ENCODE measurements at places on chromosomes 5 and 9.

DNA sequence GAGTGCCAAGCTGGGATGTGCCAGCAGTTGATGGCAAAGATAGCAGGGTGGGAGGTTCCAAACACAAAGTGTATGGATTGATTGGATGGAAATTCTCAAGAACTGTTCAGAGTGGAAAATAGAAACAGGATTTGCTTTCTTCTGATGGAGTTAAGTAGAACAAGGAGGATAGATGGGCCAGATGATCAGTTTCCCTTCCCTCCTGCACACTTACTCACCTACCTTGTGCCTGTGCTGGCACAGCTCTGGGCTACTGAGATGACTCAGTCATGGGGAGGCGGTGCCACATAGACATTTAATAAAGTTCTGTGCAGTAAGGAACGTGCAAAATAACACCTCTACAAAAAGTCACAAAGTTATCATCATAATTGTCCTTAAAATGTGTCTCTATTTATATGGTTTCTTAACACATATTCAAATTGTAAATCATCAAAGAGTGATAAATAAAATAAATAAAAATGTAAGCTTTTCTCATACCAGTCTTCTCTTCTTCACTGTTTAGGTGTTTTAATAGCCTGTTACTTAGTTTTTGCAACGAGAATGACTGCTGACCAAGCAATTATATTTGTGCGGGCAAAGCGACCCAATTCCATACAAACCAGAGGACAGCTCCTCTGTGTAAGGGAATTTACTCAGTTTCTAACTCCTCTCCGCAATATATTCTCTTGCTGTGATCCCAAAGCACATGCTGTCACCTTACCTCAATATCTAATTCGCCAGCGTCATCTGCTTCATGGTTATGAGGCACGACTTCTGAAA, 12.7 kb downstream of the PTPDC1 start:
- DNase-seq, result no peak

- no peak for DNase-seq
Observed at GRCh38 chr5:176737746-176738636, 72.4 kb upstream of the UNC5A start.

- DNase-seq, result no peak
Observed at GRCh38 chr9:133227242-133227860, 18.3 kb upstream of the OBP2B start.

DNA sequence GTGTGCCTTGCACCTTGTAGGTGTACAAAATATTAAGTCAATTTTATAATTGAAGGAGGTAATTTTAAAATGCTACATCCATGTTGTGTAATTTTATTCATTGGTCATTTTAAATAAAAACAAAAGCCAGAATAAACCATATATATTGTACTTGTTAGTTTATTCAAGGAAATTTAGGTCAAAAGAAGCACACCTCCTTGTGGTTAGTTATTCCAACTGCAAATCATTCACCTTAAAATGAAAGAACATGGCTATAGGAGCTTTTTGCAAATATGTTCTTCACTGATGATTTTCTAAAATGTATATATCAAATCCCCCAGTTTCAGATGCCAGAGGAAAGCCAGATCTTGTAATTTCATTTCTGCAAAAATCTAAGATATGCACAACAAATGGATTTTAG, 5.4 kb upstream of the MOCS2 start:
- DNase-seq, result no peak

DNA sequence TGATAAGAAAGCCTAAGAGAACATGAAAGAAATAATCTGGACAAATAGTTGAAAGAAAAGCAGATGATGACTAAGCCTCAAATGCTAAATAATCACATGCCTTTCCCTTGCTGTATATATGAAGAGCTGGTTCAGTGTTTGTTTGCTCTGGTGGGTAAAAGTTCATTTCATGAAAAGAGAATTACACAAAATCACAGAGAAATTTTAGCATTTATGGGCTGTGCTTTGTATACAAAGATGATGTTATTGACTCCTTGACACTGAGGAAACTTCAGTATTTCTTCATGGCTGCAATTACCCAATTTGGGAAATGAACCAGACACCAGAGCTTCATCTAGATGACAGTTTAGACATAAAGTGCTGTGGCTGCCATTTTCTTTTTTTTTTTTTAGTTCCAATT, 527.2 kb downstream of the NR2F1-AS1 start:
- no peak for DNase-seq

- no peak for DNase-seq
Observed at GRCh38 chr5:174119468-174119881, 74.0 kb downstream of the NSG2 start.

GRCh38 chr5:135041145-135041587, 7.1 kb upstream of the PITX1 start:
- no peak for DNase-seq

DNA sequence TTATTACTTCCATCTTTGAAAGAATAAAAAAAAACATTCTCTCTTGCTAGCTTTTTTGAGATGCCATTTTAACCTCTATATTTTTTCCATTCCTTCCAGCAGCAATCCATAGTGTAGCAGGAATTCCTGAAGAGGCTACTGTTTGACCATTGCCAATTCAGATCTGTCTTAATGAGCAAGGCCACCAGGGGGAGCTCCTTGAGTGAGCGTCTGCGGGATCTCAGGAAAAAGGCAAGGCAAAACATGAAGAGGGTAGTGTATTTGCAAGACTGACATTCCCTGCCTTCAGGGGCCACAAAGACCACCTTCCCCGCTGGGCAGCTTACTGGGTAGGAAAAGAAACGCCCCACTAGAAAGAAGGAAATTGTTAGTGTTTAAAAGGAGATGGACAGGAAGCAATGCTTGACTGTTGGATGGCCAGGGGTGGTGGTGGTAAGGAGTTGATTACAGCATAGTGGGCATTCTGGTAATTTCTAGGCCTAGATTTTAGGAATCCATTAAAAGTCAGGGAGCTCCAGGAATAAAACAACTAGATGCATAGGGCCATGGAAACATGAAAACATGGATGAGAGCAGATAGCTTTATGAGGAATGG, 206.6 kb upstream of the HAPLN1 start:
- DNase-seq, result no peak

DNA sequence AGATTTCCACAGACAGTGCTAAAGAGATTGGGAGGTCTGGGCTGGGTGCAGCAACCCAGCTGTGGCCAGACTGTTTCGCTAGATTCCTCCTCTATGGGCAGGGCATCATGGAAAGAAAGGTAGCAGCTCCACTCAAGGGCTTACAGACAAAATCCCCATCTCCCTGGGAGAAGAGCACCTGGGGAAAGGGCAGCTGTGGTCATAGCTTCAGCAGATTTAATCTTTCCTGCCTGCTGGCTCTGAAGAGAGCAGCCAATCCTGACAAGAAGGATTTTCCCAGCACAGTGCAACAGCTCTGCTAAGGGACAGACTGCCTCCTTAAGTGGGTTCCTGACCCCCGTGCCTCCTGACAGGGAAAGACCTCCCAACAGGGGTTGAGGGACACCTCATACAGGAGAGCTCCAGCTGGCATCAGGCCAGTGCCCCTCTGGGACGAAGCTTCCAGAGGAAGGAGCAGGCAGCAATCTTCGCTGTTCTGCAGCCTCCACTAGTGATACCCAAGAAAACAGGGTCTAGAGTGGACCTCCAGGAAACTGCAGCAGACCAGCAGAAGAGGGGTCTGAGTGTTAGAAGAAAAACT, 1379.3 kb upstream of the ACO1 start:
- no peak for DNase-seq

DNA sequence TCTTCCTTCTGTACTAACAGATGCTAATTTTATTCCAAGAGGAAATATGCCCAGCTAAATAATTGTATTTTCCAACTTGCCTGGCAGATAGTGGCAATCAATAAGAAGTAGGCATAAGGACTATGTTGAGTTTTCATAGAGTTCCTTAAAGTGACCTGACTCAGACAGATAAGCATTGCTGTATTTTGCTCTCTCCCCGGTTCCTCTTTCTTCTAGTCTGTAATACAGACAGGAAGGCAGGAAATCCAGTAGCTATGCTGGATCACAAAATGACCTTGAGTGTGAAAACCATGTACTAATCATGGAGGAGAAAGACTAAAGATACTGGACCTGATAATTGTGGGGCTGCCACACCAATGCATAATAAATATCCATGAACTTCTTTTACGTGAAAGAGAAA, 701.7 kb downstream of the CETN3 start:
- no peak for DNase-seq

DNA sequence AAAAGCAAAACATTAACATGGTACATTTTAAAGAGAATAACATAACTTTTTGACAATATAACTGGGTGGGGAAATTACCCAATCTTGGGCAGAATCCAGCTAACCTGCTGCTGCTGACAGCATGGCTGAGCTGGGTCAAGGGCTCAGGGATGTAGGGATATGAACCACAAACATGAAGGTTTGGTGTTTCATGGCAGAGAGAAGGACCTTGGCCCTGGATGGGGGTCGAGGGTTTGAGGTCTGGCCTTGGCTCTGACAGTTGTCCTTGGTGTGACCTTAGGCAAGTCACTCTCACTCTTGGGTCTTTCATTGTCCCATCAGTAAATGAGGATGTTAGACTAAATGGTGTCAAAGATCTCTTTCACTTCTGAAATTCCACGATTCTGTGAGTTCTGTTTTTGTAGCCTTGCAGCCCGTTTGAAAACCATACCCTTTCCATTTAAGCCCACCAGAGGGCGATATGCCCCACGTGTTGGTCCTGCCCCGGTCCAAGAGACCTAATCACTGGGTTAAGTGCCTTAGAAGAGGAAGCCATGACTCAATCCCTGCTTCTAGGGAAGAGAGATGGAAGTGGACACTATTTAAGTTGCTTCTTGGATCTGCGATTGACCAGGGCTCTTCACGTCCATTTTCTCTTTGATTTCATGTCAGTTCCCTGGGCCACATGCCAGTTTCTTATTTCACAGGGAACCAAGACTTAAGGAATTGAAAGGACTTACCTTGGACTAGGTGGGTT, 56.8 kb upstream of the TEX48 start:
- DNase-seq, result peak; percentile 70

DNA sequence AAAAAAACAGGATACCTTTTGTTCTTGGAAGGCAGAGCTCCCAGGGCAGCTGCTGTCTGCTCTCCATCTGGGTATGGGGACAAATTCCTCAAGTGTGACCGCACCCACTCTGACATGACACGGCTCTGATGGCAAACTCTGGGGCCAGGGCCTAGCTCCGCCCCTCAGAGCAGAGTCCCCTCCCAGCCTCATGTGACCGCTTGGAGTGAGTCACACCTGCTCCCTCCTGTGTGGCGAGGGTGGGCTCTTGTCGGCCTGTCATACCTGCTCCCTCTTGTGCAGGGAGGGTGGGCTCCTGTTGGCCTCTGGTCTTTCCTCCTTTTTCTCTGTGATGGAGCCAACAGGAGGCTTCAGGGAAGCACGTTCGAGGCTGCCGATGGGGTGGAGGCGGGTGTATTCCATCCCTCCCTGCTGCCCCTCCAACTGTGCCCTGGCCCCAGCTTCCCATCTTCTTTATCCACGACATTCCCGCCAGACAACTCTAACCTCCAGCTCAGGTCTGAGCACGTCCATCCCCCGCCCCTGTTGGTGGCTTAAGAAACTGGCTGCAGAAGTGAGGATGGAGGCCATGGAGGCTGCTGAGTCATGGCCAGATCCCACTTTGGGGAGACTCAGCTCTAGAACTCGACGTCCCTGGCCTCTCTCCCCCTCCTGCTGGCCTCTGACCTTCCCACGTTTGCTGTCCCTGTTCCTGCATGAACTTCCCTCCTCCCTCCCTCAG, 65.3 kb downstream of the OLFM1 start:
- no peak for DNase-seq

- DNase-seq, result no peak
Observed at GRCh38 chr5:103295871-103296270, 37.3 kb downstream of the MACIR start.

GRCh38 chr9:37758747-37759146, 5.1 kb downstream of the TRMT10B start:
- DNase-seq, result no peak

GRCh38 chr5:120502531-120502930, 38.4 kb downstream of the PRR16 start:
- no peak for DNase-seq

GRCh38 chr9:89149726-89150125, 28.9 kb downstream of the SHC3 start:
- no peak for DNase-seq

- no peak for DNase-seq
Observed at GRCh38 chr9:19192202-19193028, 38.1 kb upstream of the DENND4C start.

DNA sequence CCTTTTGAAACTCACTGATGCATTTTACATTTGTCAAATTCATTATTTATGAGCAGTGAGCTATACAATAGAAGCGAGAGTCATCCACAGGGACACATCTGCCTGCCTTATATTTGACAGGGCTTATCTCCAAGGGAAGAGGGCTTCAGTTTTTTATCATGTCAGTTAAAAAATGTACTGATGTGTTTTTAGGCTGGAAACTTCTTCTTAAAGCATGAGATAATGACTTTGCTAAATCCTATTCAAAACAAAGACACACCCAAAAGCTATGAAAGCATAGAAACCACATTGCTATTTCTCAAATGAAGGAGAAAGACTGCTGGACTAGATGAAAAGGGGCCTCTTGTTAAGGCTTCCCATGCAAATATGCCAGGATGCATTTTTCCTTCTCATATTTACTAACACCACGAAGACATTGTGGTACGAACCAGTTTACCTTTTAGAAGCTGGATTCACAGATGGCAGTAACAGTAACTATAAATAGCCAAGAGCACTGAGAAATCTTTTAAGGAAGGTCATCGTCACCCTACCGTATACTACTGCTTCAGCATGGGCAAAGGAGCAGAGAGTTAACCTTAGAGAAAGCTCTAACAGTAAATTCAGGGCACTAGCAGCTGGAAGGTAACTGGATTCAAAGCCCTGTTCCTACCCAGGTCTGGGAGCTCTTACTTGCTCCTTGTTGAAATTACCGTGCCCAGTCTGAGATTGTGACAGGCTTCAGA, 86.3 kb upstream of the IFNK start:
- DNase-seq, result no peak

DNA sequence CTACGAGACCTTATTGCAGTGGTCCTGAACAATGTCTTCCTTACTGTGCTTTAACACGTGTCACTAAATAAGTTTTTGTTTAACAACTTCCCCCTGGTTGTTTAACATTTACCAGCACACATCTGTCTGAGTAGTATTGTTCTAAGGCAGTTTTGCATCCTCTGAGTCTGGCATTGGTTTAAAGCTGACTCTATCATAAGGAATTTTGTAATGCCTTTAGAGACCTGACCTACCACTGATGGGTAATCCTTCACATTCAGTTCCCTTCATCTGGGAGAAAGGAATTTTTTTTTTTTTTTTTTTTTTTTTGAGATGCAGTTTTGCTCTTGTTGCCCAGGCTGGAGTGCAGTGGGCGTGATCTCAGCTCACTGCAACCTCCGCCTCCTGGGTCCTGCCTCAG, 20.0 kb upstream of the PCAT7 start:
- DNase-seq, result no peak

GRCh38 chr9:105151686-105151995, 92.8 kb upstream of the SLC44A1 start:
- no peak for DNase-seq

GRCh38 chr9:93064392-93065134, 6.1 kb downstream of the SUSD3 start:
- no peak for DNase-seq

- peak; percentile 24 for DNase-seq
Observed at GRCh38 chr5:76867827-76868693, 18.2 kb downstream of the S100Z start.

DNA sequence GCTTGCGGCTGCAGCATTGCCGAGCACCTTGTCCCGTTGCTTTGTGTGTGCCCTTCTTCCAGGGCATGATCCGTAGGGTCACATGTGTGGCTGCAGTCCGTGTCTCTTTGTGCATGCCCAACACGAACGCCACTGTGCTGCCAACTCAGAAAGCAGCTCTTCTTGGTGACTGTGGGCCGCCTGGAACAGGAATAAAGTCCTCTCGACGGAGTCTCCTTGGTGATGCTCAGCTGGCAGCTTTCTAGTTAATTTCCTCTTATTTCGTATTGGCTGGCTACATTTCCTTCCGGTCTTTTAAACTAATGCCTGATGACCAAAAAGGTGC, 5.8 kb downstream of the EXOC3 start:
- DNase-seq, result no peak
